ENCODE measurements at places on chromosomes 1 and 21.

GRCh38 chr1:103108376-103109150 is at the start of gene COL11A1:
TSS of gene COL11A1 (minus strand) at chr1:103108522. CDS start at chr1:103108178, 344 bp downstream.
- DNase-seq: peak; percentile 56

- peak; percentile 80 for DNase-seq
These were observed 54.2 kb upstream of the ETS2 start for GRCh38 chr21:38751379-38752050.

GRCh38 chr1:183043872-183044854 is 20.9 kb downstream of the LAMC1 start:
- peak; percentile 93 for DNase-seq

- no peak for DNase-seq
These were observed 1678.1 kb downstream of the KCNT2 start for GRCh38 chr1:194930132-194930531.

Data from astrocyte (in vitro differentiated cells and primary cell).